ENCODE measurements at places on chromosomes 1 and 21. TPM values are rescaled to one million over a fixed set of nuclear protein-coding genes. Genes with fewer than 3 reads are reported as not detected.

DNA sequence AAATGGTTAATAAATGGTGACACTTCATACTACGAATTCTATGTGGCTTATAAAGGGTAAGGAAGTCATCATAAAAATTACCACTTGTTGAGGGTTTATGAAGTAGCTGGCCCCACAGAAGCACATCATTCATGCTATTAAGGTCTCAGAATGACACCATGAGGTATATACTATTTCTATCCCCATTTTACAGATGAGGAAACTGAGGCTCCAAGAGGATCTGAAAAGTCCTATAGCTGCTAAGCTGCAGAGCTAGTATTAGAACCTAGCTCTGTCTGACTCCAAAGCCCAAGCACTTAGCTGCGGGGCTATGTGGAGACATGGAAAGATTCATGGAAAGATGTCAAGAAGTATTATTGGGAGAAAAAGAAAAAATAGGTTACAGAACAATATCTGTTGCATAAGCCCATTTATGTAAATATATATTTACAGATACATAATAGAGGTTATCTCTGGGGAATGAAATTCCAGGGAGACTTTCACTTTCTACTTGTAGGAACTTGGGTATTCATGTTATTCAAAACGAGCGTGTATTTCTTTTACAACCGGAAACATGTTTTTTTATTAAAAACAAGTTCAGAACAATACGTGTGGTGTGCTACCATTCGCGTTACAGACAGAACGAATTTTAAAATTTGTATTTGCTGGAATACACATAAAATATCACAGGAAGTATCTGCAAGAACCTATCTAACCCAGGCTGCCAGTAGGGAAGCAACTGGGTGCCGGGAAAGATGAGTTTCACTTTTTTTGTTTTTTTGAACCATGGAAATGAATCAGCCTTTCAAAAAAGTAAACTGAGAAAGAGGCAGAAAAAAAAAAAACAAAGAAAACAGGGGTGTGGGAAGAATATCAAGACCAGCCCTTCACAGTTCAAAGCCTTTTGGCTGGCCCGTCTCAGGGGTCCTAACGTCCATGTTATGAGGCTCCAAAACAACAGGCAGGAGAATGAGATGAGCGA is 13.4 kb downstream of the SPOCD1 start:
- H3K4me3 ChIP-seq = no peak overlapping the region
- DNase-seq = no peak
- no peaks in the 10 kb centered on the region for H3K4me1 ChIP-seq
- H3K27ac ChIP-seq = no peak overlapping the region

- H3K27me3 ChIP-seq = no peaks in the 10 kb centered on the region
- no peaks in the 10 kb centered on the region for H3K36me3 ChIP-seq
- no peaks in the 10 kb centered on the region for H3K4me1 ChIP-seq
- H3K27ac ChIP-seq = 0 out of 2 replicates have a peak overlapping the region, but pooled peaks have one; percentile 20
- H3K4me3 ChIP-seq = peak overlapping the region; percentile 24
These were observed 2.7 kb downstream of the CDKN2C start for GRCh38 chr1:50972766-50973165.

- H3K36me3 ChIP-seq = no peaks in the 10 kb centered on the region
- H3K4me1 ChIP-seq = no peaks in the 10 kb centered on the region
- no peaks in the 10 kb centered on the region for H3K27me3 ChIP-seq
- no peak overlapping the region for H3K4me3 ChIP-seq
- no peak for DNase-seq
These were observed 355.0 kb upstream of the ESRRG start for GRCh38 chr1:217078078-217078690.

GRCh38 chr1:42887366-42887765 is 41.0 kb downstream of the ZNF691 start:
- H3K27me3 ChIP-seq = no peaks in the 10 kb centered on the region
- H3K4me1 ChIP-seq = no peaks in the 10 kb centered on the region
- H3K4me3 ChIP-seq = no peak overlapping the region
- no peak for DNase-seq

- H3K36me3 ChIP-seq = peaks cover 6% of the 10 kb centered on the region
- 0 out of 2 replicates have a peak overlapping the region, but pooled peaks have one; percentile 26 for H3K4me3 ChIP-seq
- H3K27ac ChIP-seq = peak overlapping the region; percentile 34
- no peaks in the 10 kb centered on the region for H3K27me3 ChIP-seq
- peak; percentile 45 for DNase-seq
- H3K4me1 ChIP-seq = peaks cover 27% of the 10 kb centered on the region
These were observed 22.2 kb upstream of the STRIP1 start for GRCh38 chr1:110012100-110012780.

Gene LRRC71
- not detected for total RNA-seq

Gene LMX1A
- total RNA-seq = not detected

Data from GM12878 (cell line).